ENCODE measurements at places on chromosomes 2 and 18.

- no peak for DNase-seq
Measured at GRCh38 chr18:6428851-6429395, 14.2 kb upstream of the L3MBTL4 start.

DNA sequence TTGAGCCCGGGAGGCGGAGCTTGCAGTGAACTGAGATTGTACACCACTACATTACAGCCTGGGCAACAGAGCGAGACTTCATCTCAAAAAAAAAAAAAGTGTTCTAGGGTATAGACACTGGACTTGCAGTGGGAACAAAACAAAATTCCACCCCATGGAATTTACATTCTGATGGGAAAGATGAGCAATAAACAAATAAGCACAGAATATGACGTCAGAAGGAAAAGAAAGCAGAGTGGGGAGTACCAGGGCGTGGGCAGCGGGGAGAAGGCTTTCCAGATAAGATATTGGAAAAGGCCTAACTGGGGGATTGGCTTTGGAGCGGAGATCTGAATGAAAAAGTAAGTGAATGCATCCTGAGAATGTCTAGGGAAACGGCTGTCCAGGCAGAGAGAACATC is 17.6 kb downstream of the NPPC start:
- DNase-seq = no peak

GRCh38 chr18:57856557-57857280 is 53.6 kb upstream of the ATP8B1 start:
- no peak for DNase-seq

GRCh38 chr2:109254174-109254904 is 125.3 kb downstream of the SH3RF3 start:
- no peak for DNase-seq

GRCh38 chr2:30710016-30710415 is 97.2 kb downstream of the CAPN13 start:
- DNase-seq = no peak

- no peak for DNase-seq
Measured at GRCh38 chr2:122244598-122245229, 489.3 kb downstream of the TSN start.

DNA sequence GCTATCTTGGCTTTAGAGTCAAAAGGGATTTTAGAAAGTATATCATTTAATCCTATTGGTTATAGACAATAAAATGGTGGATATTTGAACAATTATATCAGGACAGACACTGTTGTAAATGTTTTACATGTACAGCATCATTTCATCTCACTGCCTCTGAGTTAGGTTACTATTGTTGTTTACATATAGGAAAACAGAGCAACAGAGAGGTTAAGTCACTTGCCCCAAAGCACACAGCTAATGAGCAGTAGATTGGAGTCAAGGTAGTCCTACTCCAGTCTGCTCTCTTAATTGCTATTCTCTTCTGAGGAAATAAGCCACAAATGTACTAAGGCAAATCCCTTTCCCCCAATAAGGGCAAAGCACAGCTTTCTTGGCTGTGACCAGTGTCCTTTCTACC is 142.9 kb downstream of the MTX2 start:
- no peak for DNase-seq

DNA sequence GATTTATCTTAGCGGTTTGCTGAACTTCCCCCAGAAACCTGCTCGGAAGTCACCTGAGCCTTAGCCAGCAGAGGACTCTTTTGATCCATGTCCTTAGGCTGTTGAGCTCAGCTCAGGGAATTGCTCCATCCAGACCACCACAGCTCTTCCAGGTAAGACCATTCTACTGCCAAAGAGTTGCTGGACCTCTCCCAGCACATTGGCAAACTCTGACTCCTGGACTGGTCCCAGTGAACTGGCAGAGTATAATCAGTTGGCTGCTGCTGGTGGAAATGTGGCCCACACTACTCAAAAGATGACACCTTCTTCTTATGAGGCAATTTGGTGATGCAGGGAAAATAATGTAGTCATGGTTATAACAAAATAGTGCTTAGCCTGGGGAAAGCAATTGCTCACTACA is 308.8 kb upstream of the FIGN start:
- DNase-seq = no peak

GRCh38 chr2:111162718-111163331 is 42.1 kb downstream of the BCL2L11 start:
- no peak for DNase-seq

DNA sequence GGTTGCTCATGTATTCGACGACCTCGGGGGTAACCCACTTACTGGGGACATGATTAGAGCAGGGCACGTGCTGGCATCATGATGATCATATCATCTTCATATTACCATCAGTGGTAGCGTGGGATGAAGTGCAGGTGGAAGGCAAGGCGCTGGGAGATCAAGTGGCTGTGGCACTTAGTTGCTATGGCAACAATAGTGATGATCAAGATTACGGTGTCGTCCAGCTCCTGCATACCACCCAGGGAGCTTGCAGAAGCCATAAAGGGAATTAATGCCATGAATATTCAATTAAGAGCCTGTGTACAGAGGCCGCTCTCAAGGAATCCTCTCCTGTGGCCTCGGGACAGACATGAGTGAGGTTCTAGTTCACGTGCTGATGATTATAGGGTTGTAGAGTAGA is 237.2 kb upstream of the COPS8 start:
- no peak for DNase-seq

DNA sequence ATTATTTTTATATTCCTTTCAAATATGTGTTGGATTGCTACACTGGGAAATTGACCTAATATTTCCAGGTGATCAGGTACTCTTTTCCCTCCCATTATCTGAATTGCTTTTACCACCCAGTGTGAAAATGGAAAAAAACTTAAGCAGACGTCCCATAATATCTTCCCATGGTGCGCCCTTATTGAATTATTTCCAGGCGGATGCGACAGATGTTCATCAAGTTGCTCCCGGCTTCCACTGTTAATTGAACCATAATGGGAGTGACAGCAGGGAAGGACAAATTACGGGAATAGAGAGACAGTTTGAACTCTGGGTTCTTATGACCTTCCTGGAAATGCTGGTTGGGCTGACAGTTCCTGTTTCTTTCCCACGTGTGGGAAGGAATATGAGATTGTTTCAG is 93.3 kb downstream of the THSD7B start:
- DNase-seq = no peak

Measured in AG04449 (cell line).